ENCODE measurements at places on chromosomes 3 and 15.

DNA sequence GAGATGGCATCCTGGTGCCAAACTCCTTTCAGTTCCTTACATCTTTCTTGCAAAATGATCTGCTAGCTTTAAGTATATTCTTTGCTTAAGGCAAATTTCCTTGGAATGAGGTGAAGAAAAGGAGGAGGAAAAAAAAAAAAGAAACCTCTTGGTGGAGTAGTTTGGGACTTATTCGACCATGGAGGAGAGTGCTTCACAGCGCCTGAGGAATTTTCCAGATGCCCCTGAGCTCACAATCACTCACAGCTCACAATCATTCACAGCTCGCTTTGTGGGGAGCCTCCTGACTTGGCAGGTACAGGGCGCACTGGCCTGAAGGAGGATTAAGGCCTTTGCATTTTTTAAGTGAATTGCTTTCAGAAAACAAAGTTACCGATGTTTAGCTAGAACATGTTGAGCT lies 53.9 kb downstream of the BOC start:
- DNase-seq, result no peak

DNA sequence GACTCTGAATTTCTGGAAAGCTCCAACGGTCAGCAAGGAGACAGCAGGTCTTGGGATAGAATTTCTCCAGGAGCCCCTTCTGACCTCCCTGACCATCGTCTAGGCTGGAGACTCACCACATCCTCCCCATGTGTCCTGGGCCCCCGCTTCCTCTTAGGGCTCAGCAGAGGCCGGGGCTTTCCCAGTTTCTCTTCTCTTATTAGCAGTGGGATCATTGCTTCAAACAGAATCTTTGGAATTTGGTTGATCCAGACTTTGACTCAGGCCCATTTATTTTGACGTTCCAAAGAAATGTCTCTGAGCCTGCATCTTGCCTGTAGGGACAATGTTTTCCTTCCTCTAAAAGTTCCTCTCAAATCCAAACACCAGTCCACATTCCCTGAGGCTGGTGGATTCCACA lies 38.4 kb upstream of the SLC6A6 start:
- no peak for DNase-seq

DNA sequence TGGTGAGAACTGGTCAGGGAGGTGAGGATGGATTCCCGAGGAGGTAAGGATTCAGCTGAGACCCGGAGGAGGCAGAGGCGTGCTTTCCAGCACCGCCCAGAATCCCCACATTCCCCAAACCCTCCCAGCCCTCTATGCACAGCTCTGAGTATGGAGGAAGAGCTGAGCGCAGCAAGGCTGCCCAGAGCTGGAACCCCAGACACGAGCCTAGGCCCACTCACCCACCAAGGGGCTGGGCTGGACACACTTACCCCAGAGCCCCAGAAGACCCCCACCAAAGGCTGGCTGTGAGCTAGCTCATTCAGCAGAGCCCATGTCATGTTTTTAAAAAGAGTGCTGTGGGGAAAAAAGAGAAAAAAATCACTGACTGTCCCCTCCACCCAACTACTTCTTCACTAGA lies 271.5 kb downstream of the XXYLT1 start:
- DNase-seq, result no peak

DNA sequence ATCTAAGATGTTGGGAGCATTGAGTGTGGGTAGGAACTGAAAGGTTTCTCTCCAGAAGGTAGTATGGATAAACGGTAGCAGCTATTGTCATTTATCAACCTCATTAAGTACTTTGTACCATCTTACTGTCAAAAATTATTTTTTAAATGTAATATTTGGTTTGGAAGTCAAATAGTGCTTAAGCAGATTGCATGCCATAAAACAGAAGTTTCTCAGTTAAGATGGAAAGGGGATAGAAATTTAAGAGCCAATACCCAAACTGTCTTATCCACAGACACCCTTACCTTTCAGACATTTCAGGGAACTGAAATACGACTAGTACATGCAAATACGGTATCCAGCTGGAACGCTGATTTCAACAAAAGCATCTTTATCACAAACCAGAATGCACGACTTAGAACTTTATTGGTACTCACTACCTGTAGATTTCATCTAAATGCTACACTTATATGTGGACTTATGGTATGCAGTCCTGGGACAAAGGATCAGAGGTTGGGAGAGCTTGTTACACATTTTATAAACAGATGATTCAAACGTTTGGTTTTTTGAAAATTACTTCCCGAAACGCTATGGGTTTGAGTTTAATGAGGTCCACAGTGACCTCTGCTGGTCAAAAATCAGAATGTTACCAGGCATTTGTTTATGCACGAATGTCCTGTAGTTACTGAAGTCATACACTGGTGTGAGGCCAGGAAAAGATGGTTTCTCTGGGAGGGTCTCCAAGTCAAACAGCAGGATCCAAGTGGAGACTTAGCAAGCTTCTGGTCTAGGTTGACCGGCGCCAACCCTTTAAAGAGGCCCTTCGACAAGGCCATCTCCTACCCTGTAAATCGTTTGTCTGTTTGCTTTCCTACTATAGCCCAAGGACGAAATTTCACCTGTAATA lies 45.7 kb upstream of the DUT start:
- DNase-seq, result peak; percentile 81

DNA sequence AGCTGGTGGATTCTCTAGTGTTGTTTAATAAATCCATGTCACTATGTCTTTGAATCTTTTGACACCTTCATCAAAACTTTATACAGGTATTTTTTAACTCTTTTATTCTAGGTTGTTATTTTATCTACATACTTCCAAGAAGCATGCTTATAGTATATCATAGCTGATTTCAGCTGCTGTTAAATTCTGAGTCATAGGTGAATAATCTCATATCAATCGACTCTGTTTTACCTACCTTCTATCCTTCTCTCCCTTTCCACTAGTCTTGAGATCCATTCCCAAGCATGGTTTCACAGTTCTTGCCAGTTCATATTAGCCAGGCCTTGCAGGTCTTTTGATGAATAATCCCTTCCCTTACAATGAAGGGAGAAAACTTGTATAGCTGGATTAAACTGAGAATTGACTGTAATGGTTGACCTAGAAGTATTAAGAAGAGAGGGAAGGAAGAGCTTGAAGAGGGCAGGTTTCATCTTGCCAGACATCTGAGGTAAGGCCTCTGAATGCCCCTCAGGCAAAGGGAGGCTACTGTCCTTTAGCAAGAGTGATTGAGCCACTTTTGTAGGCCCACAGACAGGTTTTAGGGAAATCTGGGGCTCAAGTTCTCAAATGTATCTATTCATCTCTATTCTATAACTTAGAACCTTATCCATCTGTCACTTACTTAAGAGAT lies 146.4 kb downstream of the EPHA6 start:
- DNase-seq, result no peak
